ENCODE measurements at places on chromosomes 6 and 20.

GRCh38 chr20:32544893-32545840, 40.0 kb downstream of the NOL4L start:
- no peak for DNase-seq

- DNase-seq, result no peak
These were observed 16.4 kb upstream of the MLN start for GRCh38 chr6:33820243-33820642.

DNA sequence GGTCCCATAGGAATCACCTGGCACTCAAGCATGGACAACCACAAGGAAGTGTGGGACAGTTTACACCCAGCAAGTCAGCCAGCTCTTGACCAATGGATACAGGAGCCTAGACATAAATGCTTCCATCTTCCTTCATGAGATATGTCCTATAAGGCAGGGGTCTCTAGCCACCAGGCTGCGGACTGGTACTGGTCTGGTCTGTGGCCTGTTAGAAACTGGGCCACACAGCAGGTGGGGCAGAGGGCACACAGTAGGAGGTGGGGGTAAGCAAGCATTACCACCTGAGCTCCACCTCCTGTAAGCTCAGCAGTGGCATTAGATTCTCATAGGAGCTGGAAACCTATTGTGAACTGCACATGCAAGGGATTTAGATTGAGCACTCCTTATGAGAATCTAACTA, 437.1 kb downstream of the CD109 start:
- no peak for DNase-seq

GRCh38 chr6:140921366-140922226, 1211.1 kb upstream of the GJE1 start:
- DNase-seq, result peak; percentile 88

- DNase-seq, result no peak
These were observed 497.4 kb upstream of the EPHA7 start for GRCh38 chr6:93916716-93917115.

DNA sequence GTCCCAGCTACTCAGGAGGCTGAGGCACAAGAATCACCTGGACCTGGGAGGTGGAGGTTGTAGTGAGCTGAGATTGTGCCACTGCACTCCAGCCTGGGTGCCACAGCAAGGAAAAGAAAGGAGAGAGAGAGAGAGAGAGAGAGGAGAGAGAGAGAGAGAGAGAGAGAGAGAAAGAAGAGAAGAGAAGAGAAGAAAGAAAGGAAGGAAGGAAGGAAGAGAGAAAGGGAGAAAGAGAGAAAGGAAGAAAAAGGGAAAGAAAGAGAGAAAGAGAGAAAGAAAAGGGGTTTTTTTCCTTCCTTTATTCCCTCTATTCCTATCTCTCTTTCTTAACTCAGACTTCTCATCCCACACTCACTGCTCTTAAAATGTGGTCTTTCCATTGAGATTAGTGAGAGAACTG, 238.7 kb upstream of the PRDM1 start:
- DNase-seq, result no peak

DNA sequence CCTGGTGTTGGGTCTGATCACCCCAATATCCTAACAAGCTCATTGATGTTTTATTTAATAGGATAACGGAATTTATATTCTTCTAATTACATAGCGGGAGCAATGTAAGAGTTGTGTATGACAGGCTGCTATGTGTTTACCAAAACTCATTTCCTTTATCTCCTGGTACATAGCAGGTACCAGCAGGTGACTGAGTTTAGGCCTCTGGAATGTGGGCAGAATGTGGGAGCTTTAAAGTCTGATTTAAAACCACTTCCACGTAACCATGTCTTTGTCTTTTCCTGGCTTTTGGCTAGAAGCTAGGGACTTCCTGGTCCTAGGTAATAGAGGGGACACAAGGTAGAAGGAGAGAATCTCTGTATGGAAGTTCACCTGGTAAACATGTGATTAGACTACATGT, 504.6 kb upstream of the SYNCRIP start:
- no peak for DNase-seq

DNA sequence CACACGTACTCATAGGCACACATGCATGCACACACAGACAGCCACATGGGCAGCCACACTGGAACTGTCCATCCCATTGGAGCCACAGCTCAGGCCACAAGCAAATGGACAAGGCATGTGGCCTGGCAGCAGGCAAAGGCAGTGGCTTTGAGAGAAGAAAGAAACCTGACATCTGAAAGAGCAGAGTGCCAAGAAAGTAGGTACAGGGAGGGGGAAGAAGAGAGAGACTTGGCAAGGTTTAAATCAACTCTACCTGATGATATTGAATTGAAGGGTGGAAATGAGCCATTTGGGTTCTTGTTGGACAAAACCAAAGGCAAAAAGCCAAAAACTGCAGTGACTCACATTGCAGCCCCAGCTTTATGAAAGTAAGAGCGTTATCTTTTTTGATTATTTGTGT, 142.7 kb downstream of the PCSK2 start:
- DNase-seq, result no peak

GRCh38 chr6:52516943-52517342, 59.9 kb downstream of the TRAM2 start:
- no peak for DNase-seq

Measured in fibroblast of pulmonary artery (primary cell).